Ascending aorta (tissue), 2 donors: ENCODE measurements at places on chromosomes 5 and 9. TPM values are rescaled to one million over a fixed set of nuclear protein-coding genes. Genes with fewer than 3 reads are reported as not detected.

GRCh38 chr5:68086857-68087256, 128.7 kb upstream of the PIK3R1 start:
- H3K27me3 ChIP-seq: no peaks in the 10 kb centered on the region
- H3K4me1 ChIP-seq: peaks cover 3% of the 10 kb centered on the region
- no peak overlapping the region for H3K27ac ChIP-seq

LCN15 gene
- not detected for total RNA-seq

DNA sequence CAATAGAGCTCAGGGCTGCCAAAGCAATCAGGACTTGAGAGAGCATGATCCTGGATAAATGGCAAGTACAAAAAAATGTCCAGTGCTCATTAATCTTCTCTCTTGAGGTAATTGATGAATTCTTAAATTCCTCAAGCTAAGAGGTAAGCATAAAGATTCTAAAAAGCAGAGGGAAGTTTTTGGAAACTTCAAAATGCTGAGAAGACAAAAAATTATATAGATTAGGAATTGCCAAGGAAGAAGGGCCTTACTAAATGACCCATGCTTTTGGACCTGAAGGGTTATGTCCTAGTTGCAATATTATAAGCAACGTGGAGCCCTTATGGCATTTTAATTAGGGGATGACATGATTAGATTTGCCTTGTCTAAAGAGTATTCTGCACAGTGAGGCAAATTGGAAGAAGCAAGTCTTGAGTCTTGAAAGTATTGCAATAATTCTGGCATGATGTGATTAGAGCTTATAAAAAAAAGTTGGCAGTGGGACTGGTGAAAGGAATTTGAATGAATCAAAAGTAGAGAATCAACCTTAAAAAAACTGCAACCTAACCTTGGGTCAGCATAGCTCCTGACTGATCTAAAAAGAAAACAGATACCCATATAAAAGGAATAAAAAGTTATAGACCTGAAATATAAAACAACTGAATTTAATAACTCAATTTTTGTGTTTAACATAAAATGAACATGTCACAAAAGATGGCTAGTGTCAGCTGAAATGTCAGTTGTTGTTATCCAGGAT, 323.8 kb upstream of the ARRDC3 start:
- no peak overlapping the region for H3K27ac ChIP-seq
- H3K27me3 ChIP-seq: no peaks in the 10 kb centered on the region
- H3K4me3 ChIP-seq: no peak overlapping the region
- DNase-seq: no peak

- DNase-seq: peak; percentile 81
- peaks cover 5% of the 10 kb centered on the region for H3K4me1 ChIP-seq
- H3K27me3 ChIP-seq: no peaks in the 10 kb centered on the region
- H3K36me3 ChIP-seq: no peaks in the 10 kb centered on the region
- peak overlapping the region; percentile 86 for H3K4me3 ChIP-seq
- H3K27ac ChIP-seq: peak overlapping the region; percentile 93
These were observed 885 bp downstream of the MPDZ start for GRCh38 chr9:13278368-13279246.

- peak overlapping the region; percentile 90 for H3K4me3 ChIP-seq
- no peaks in the 10 kb centered on the region for H3K4me1 ChIP-seq
- peak overlapping the region; percentile 89 for H3K27ac ChIP-seq
- no peaks in the 10 kb centered on the region for H3K27me3 ChIP-seq
- peak; percentile 87 for DNase-seq
These were observed 996 bp upstream of the GAS1 start for GRCh38 chr9:86948074-86948929.

DNA sequence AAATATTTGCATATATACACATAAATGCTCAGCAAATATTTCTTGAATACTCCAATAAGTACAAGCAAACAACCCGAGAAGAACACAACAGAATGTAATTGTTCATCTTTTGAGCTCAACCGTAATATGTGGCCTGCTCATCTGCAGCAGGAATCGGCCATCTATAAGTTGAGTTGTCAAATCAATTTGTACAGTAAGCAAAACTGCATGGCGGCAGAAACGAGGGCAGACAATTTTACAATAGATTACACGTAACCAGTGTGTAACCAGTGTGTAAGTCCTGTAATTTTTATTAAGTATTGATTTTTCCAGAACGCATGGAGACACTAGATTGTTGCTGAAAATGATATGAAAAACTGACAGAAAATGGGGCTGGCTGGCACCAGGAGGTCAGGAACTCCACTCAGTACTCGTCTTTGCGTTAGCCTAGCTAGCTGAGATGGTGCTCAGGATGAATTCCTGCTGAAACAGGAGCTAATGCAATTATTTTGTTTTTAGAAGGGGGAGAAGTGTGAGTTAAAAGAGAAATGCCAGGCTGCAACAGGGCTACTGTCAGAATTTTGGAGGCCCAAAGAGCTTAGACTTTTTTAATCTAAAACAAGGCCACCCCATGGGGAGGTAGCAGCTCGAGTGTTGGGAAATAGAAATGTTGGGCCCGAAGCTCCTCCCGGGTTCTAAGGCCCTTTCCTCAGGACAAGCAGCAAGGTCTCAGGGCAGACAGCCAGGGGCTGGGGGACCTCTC, 682 bp downstream of the DHX29 start:
- no peaks in the 10 kb centered on the region for H3K27me3 ChIP-seq
- no peaks in the 10 kb centered on the region for H3K36me3 ChIP-seq
- no peak for DNase-seq

GRM6 gene
- total RNA-seq: not detected

GPSM1 gene
- 85.1 TPM for total RNA-seq

DNA sequence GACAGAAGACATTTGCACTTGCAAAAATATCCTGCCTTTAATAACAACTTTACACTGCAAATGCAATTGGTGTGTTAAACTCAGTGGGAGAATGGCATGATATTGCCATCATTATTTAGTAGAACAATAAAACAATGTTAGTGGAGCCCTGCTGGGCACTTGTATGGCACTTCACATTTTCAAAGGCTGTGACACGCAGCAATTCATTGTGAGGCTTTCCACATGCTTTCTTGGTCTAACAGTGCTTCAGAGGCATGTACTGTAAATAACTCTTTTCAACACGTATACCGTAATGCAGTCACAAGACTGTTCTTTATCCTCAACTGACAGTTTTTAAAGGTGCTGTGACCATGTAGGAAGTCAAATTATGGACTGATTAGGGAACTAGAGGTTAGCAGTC, 155.5 kb upstream of the EPB41L4A start:
- H3K27ac ChIP-seq: no peak overlapping the region
- DNase-seq: no peak
- no peak overlapping the region for H3K4me3 ChIP-seq
- no peaks in the 10 kb centered on the region for H3K27me3 ChIP-seq
- no peaks in the 10 kb centered on the region for H3K36me3 ChIP-seq

ADCY2 gene
- 0.11 TPM for total RNA-seq

IFNE gene
- not detected for total RNA-seq

GRCh38 chr9:126488310-126488709, 125.4 kb upstream of the LMX1B start:
- H3K36me3 ChIP-seq: peaks cover 6% of the 10 kb centered on the region
- DNase-seq: no peak
- H3K4me3 ChIP-seq: no peak overlapping the region
- no peak overlapping the region for H3K27ac ChIP-seq

- H3K4me1 ChIP-seq: peaks cover 5% of the 10 kb centered on the region
- DNase-seq: no peak
- peaks cover 21% of the 10 kb centered on the region for H3K36me3 ChIP-seq
- no peaks in the 10 kb centered on the region for H3K27me3 ChIP-seq
- no peak overlapping the region for H3K4me3 ChIP-seq
These were observed 66.7 kb downstream of the TLE1 start for GRCh38 chr9:81622471-81623255.
